ENCODE measurements at places on chromosomes 2 and 18. TPM values are rescaled to one million over a fixed set of nuclear protein-coding genes. Genes with fewer than 3 reads are reported as not detected.

Gene CCDC150
- 3.9 TPM for total RNA-seq

Gene ABCG5
- total RNA-seq = not detected

DNA sequence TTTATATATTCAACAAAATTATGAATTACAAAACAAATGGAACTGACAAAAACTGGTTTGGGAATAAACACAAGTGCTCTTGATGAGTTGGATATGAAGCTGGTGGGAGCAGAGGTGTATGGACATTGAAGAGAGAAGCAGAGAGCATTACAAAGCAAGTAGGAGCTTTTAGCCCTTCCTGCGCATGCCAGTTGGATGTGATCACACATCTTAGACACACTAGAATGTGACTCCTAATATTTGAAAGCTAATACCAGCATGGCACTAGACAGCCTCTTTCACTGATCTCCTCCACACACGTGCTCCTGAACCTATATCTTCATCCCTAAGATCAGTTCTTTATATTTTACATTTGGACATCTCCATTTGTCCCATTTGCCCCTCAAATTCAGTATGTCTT lies 298.1 kb downstream of the MTX2 start:
- DNase-seq = no peak

DNA sequence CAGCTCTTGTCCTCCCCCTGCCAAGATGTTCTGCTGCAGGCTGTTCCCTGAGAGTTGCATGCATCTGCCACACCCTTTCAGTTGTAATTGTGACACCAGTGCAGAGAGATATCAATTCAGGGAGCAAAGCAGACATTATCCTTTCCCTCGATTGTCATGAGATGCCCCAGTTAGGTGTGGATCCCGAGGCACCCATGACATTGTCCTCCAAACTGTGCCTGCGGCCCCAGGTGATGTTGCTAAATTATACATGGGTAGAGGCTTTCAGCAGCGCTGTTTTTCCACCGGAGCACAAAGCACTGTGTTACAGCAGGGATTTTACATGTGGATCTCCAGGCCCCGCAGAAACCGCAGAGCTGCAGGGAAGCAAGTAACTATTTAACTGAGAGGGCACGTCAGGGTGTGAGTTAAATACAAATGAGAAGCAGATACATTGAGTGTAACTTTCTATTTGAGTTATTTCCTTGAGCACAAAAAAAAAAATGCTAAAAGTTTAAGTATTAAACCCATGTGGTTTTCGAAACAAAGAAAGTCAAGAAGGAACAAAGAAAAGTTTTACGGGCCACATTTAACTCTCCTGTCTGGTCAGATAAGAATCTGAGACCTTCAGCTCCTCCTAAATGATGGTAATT lies 90.3 kb upstream of the BCL2L11 start:
- DNase-seq = no peak

Gene AAK1
- 18.5 TPM for total RNA-seq

Gene CXCR1
- total RNA-seq = not detected

DNA sequence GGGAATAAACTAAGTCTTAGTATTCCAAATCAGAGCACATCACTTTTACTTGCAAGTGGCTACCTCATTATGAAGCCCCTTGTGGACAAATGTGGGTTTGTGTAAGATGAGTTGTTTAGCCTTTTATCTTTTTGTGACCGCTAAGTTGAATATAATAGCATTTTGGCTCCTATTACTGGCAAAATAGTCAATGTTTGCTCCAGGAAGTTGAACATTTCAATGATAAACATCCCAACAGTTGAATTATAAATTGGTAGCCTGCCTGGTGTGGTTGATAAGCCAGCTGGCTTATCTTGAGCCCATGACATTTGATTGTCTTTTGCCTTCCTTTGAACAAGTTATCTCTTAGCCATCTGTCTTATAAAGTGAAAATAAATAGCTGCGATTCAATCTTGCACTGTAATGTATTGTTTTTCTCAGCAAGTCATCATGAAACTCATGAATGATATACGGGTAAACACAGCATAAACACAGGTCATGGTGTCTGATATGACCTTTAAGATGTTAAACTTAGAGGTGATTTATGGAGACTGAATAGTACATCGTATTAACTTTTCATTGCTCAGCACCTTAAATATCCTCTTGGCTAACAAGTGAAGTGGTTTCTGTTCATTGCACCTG lies 338.4 kb downstream of the SOCS6 start:
- DNase-seq = no peak

DNA sequence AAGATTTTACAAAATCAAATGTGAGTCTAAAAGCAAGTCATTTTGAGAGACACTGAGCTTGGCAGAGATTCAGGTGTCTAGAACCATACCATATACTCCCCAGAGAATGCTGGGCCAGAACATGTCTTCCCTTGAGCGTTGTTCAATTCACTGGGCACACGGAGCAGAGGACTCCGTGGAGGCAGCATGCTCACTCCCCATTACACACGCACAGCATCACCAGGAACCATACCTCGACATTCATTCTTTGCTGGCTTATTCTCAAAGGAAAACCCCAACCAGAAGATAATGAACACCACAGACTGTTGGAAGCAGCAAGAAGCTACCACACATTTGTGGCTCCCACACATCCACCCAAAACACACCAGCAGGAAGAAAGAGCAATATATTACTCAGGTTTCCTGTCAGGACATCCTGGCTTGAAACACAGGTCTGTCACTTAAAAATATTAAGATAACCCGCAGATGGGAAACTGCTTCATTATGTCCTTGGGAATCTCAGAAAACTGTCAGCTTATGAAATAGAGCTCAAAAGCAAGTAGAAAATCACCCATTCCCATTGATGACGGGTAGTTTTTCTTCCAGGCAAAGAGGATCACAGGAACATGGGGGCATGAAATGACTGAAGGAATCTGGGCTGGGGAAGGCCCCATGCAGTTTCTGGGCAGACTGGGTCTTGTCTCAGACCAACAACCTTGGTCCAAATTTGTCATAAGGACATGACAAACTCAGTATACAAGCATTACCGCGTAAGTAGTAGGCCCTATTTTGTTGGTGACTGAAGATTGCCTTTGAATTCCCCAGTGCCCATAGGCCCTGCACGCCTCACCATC lies 46.4 kb downstream of the PCBP1 start:
- peak; percentile 80 for DNase-seq

GRCh38 chr2:73999881-74000597 lies 15.3 kb downstream of the TET3 start:
- no peak for DNase-seq

Gene INHA
- not detected for total RNA-seq

- DNase-seq = no peak
Observed at GRCh38 chr2:112814278-112814677, 22.3 kb downstream of the IL1B start.

- DNase-seq = no peak
Observed at GRCh38 chr2:170464268-170464667, 250.9 kb upstream of the SP5 start.

GRCh38 chr18:62023536-62023935 lies 130.7 kb upstream of the RNF152 start:
- no peak for DNase-seq

Gene SERPINB10
- not detected for total RNA-seq

DNA sequence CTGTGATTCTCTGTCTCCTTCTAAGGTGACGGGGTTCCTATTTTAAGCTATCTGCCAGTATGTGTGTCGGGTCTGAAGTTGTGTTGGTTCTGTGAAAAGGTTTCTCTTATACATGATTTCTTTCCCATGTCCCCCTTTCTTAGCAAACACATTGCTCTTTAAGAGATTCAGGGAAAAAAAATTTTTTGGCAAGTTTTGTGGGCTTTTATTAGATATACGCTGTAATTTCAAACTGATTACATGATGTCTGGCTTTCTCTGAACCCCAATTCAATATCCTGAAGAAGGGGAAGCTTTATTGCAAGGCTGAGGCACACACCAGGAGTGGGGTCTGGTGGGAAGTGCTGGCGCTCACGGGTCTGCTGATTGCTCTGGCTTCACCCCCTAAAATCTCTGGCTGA lies 210.6 kb downstream of the AGPS start:
- DNase-seq = no peak

DNA sequence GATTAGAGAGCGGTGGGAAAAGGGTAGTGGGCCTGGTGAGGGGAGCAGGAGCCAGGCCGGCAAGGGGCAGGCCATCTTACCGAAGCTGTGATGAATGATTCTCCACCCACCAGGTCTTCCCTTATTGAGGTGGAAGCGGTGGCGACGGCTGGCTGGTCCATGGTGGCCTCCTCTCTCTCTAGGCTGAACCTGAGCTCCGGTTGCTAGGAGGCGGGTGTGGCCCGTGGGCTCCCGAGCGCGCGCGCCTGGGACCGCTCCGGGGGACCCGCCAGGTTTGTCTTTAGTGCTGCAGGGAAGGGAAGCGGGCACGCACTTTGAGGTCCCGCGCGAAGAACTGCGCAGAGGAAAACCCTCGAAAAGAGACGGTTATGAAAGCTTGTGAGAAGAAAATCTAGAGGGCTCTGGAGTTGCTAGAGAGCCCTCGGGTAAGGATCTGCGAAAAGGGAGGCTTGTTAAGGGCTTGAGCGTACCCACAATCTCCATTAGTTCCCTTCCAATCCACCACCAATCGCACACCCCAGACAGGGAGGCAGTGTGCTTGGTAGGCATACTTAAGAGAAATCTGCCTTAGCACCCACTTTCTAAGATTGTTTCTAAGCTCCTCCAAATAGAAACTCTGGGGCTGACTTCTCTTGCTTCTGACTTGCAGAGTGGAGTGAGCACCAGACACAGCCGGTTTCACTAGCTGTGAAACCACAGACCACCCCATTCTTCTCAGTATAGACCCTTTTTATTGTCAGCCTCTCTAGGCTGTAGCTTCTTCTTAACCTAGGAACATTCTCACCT lies at the start of gene STPG4:
TSS of gene STPG4 (minus strand) at position 218 of the 786 bp plus-strand sequence. CDS start at position 161, 57 bp downstream.
- no peak for DNase-seq

DNA sequence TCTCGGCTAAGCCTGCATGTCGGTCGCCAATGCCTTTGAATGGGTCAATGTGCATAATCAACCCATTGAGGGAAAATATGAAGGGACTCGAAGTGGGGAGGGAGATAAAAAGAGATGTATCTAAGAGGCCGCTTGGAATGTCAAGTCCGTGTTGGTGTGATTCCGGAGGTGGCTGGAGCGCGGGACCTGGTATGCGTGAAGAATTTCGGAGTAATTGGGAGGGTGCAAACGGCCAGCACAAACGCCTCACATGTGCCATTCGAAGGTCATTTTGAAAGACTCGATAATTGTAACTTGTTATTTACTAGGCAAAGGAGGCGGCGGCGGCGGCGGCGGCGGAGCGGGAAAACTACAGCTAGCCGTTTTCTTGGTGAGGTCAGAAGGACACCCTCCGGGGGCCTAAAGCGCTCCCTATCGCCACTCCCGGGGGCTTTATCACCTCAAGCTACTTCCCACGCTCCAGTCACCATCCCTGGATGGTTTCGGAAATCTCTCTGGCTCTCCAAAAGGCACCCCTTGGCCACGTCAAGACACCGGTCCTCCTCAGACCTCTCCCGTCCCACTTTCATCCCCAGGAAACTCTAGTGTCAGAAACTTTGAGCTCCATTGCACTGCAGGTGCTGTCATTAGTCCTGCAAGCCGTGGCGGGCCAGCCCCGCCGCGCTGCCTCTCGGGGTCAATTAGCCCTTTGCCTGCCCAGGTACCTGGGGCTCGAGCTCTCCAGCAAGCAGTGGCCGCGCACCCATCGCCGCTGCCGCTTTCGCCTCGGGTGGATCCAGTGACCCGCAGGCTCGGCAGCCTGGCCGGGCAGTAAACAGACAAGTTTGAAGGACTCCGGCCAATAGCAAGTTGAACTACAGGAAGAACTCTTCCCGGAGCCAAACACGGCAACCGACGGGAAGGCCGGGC lies 1.5 kb downstream of the ERBB4 start:
- DNase-seq = no peak

Gene RTN4
- total RNA-seq = 84.5 TPM

DNA sequence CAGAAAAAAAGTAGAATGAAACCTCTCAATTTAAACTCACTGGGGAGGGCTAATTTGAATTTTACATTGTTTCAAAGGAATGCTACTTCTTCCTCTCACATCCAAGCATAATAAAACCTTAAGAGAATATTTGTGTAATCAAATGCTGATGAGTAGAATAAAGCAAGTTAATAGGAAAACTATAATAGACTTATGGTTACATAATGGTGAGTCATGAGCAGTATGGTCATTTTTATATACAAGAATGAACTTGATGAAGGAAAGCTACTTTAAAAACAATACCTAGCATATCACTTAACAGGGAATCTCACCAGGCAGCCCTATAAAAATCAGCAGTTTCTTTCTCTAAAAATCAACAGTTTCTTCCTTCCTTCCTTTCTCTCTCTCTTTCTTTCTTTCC lies 80.3 kb downstream of the VSNL1 start:
- no peak for DNase-seq

GRCh38 chr2:146997945-146998344 lies 846.9 kb upstream of the ACVR2A start:
- no peak for DNase-seq

GRCh38 chr2:191565647-191566198 lies 112.2 kb upstream of the NABP1 start:
- DNase-seq = no peak

Gene SERPINB13
- not detected for total RNA-seq

DNA sequence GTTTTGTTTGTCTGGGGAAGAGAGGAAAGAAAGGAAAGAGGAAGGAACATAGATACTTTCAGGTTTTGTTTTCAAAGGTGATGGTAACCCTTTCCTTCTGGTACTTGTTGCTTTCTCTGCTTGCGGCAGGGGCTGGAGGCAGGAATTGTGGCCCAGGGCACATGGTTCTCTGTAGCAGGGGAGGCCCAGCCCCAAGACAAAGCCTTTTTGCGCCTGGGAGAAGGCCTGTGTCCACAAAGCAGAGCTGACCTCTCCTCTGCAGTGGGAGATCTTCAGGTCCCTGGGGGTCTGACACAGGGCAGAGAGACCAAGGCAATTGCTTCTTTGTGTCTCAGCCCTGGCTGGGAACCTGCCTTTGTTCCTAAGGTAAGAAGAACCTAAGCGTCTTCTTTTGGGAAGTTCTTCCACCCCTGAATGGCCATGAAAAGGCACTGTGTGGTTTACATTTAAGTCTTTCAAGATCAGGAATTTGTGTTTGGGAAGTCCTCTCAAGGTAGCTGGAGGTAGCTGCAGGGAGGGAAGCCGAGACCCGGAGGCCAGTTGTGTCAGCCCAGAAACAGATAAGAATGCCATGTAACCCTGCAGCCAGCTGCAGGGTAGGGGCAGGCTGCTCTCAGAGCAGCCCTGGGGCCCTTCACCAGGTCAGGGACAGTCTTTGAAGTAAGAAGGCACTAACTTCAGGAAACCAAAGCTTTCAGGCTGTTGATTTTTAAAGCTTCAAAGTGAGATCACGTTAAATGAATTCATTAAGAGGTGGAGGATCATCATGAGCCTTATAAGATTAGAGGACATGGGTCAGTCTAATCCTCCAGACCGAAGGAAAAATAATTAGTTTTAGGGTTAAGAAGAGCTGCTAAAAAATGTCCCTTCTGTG lies 119.3 kb downstream of the STPG4 start:
- no peak for DNase-seq

Data from lung microvascular endothelial cell (primary cell).